ENCODE measurements at places on chromosomes 6 and 20.

- no peak for DNase-seq
These were observed 236.1 kb downstream of the TSHZ2 start for GRCh38 chr20:53208110-53208832.

DNA sequence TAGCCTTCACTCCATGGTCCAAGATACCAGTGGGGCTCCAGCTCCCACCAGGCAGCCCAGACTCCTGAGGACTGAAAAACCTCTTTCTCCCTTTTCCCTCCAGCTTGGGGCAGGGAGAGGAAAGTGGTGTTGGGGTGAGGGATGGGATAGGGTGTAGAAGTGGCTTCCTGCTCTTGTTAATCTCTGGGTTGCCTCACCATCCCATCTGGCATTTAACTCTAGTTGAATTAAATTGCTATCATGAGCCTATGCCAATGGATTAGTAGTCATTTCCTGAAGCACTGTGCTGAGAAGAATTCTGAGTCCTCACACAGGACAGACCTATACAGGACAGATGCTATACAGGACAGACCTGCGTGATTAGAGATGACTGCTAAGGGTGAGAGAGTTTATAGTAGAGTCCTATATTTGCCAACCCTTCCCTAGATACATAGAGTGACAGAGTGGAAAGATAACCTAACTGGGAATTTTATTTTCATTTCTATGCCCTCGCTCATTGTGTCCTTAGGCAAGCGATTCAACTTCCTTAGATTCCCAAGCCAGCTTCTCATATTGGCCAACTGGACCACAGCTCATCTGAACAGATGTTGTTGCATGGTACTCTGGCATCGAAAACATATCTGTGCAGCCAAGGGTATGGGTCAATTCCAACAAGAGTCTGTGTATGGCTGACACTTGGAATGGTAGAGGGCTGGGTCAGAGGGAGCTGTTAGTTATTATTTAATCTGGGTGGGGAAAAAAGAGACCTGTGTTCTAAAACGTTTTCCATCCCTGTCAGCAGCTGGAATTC, 42.8 kb downstream of the MCHR2 start:
- no peak for DNase-seq

GRCh38 chr6:105982761-105983540, 103.2 kb upstream of the PRDM1 start:
- DNase-seq: no peak

DNA sequence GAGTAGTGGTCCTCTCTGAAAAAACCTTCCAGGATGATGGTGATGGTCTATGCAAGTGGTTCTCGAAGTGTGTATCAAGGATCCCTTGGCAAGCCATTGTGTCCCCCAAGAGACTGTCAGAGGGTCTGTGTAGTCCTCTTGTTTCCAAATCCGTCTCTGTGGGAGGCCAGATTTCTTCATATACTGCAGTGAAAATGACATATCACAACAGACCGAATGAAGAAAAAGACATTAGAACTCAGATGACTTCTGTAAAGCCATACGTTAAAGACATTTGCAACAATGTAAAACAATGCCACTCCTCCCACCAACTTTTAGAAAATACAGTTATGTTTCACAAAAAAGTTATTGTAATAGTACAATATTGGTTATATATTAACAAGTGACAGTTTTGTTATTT, 27.2 kb upstream of the LAMP5 start:
- DNase-seq: no peak

GRCh38 chr6:52925919-52926792, 16.7 kb upstream of the GSTA3 start:
- DNase-seq: no peak

- no peak for DNase-seq
These were observed 140.6 kb downstream of the OPN5 start for GRCh38 chr6:47922391-47922790.
